Activated T-helper 1 cell treated with Interleukin-2 at 50 U/mL for 16 hours (primary cell): ENCODE measurements at places on chromosomes 4 and X.

- no peak for DNase-seq
These were observed 561.3 kb upstream of the GRIA3 start for GRCh38 chrX:122622795-122623194.

DNA sequence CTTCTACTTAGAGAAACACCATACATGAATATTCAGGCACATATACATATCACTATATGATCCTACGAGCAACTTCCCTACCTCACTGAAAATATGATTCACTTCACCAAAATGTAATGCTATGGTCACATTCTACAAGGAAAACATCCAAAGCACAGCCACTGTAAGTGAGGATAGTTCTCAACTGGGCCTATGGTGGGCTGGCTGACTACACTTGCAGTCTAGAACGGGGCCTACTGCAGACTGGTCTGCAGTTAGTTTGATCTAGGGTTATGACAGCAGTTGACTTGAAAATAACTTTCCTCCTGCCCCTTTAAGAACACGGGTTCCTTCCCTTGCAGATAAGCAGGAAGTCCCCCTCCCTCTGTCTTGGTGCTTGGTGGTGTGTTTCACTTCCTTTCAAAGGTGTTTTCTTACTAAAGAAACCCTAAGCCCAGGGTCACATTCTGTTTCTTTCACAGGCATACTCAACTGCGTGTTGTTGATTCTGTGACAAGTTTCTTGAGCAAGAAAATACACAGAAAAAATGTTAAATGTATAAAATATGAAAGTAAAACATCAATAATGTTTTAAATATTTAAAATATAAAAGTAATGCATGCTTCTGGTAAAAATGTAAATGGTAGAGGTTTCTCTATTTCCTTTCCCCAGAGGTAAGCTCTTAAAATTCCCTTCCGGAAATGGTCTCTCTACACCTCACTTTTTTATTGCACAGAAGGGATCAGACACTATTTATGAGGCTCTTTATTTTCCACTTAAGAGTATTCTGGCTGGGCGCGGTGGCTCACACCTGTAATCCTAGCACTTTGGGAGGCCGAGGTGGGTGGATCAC, 18.0 kb upstream of the TMSB4X start:
- no peak for DNase-seq

DNA sequence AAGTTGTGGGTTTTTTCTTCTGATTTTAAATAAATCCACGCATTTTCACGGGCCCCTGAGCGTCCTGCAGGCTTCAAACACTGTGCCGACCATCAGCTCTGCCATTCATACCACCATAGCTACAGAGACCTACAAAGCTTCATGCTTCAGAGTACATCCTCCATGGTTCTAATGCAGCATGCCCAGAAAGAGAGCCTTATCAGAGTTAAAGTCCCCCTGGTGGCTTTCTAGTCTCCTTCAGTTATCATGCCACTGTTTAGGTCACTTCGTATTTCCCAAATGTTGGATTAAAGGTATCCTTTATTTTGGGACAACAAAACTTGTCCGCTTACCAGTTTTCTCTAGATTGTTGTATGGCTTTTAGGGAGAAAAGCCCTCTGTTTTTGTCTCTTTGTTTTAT, 66.7 kb upstream of the VCX2 start:
- no peak for DNase-seq

DNA sequence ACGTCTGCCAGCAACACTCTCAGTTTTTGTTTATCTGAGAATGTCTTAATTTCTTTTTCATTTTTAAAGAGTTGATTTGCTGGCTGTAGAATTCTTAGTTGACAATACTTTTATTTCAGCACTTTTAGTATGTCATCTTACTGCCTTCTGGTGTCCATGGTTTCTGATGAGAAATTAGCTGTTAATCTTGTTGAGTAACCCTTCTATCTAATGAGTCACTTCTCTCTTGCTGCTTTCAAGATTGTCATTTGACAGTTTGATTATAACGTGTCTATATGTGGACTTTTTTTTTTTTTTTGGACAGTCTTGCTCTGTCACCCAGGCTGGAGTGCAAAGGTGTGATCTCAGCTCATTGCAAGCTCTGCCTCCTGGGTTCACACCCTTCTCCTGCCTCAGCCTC, 24.0 kb upstream of the TMEM255A start:
- DNase-seq: no peak

DNA sequence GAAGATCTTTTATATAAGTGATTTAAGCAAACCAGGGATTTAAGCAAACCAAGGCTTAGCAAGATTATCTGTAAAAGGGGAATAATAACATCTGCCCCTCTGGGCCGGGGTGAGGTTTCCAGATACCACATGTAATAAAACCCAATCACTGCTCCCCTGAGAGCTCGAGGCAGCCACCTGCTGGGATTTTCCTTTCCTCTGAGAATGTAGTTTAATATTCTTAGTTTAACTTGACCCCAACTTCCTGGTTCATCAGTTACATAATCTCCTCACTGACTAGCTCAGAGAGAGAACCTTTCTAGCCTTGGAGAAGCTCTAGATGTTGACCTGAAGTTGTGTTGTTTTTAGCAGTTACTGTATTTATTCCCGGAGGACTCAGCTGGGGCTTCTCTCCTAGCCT, 322.4 kb downstream of the ARHGAP10 start:
- DNase-seq: no peak

DNA sequence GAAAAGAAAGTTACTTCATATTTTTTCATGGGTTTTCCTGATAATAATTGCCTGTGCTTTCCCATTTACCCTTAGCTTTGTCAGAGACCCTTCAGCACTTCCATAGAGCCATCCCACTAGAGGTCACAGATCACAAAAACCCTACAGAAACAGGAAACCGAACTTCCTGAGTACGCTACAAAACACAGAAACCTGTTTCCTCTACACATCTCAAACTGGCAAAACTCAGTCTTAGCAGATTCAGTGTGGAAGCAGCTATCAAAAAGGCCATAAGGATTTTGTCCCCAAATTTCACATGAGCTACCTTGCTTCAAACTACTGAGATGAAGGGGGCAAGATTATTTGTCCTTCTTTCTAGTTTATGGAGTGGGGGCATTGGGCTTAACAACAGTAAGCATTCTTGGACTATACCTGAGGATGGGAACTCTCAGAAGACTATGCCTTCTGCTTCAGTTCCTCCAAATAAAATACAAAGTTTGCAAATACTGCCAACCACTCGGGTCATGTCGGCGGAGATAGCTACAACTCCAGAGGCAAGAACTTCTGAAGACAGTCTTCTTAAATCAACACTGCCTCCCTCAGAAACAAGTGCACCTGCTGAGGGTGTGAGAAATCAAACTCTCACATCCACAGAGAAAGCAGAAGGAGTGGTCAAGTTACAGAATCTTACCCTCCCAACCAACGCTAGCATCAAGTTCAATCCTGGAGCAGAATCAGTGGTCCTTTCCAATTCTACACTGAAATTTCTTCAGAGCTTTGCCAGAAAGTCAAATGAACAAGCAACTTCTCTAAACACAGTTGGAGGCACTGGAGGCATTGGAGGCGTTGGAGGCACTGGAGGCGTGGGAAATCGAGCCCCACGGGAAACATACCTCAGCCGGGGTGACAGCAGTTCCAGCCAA, at the start of gene MMRN1:
Gene MMRN1, plus strand, starts transcription at position 206 of the 902 bp plus-strand sequence. Its CDS starts 118 bp downstream, at position 324.
- no peak for DNase-seq

DNA sequence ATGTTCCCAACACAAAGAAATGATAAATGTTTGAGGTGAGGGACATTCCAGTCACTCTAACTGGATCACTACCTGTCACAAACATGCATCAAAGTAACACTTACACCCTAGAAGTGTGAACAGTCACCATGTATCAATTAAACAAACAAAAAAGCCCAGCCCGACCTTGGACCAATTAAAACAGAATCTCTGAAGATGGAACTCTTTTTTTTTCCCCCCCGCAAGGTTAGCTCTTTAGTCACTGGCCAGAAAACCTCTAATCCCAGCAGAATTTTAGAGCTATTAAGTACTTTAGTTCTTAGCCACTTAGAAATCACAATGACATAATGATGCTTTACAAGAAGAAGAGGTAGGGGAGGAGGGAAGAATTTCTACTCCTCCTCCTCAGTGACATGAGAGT, 154.5 kb downstream of the PALLD start:
- DNase-seq: no peak

DNA sequence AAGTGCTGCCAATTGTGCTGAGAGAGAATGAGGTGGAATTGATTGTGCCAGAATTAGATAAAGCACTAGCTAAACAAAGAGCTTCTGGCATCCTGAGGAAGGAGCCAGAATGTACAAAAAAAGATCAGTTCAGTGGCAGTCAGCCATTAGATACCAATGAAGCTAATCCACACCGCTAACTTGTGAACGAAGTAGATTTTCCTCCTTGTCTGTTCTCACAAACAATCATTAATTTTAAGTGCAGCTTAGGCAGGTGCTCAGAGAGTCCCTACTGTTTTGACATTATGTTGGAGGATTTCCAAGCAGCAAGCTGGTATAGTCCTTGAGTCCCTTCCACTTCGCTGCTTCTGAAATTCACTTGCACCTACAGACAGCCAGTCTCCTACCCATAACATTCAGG, 617.4 kb downstream of the CENPC start:
- no peak for DNase-seq

DNA sequence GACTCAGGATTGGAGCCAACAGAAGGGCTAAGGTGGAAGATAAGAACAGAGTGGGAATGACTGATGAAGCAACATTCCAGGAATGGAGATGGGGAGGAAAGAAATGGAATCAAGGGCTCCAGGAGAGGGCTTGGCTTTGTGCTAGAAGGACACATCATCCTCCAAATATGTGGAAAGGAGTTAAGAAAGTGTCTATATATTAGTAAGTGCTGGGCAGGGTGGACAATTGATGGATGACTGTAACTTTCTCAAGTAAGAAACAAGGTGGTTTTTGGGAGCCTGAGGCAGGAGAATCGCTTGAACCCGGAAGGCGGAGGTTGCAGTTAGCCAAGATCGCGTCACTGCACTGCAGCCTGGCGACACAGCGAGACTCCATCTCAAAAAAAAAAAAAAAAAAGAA, 71.6 kb upstream of the NFKB1 start:
- DNase-seq: no peak

DNA sequence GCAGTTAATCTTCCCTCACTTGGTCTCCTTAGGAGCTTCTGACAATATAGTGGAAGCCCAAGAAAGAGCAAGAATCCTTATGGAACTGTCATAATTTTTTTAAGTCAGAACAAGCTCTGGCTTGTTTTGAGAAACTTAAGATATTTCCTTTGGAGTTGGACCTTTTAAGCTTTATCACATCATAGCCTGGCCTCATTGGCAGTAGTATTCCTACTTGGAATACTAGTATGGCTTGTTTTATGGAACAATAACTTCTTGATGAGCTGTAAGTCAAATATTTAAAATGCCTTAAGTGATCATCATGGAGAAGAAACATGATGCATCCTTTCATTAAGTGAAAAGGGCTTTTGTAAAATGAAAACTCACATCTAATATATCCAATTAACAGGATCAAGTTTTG, 78.0 kb upstream of the NRK start:
- no peak for DNase-seq

GRCh38 chrX:18672008-18672407, at the start of gene RS1:
Gene RS1, minus strand, starts transcription at chrX:18672108. Its CDS starts 40 bp downstream, at chrX:18672068.
- no peak for DNase-seq

GRCh38 chr4:56821381-56822243, at the start of gene SPINK2:
Gene SPINK2, minus strand, starts transcription at chr4:56821701. Its CDS starts 39 bp downstream, at chr4:56821662.
- peak; percentile 62 for DNase-seq

DNA sequence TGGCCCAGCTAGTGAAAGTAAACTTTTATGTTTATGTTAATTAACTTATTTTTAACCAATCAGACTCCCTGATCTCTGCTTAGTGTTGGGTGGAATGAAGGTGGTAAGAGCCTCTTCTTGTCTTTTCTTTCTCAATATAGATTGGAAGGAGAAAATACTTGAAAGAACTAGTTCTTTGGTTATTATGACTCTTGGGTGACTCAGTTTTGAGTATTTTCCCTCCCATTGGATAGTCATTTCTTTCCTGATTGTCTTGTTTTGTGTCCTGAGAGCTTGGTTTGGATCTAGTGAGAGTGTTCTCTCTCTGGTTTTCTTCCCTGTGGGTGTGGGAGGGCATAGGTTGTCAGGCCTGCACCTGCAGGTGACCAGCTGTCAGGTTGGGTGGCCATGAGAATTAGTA, 172.0 kb upstream of the GLRA2 start:
- no peak for DNase-seq

DNA sequence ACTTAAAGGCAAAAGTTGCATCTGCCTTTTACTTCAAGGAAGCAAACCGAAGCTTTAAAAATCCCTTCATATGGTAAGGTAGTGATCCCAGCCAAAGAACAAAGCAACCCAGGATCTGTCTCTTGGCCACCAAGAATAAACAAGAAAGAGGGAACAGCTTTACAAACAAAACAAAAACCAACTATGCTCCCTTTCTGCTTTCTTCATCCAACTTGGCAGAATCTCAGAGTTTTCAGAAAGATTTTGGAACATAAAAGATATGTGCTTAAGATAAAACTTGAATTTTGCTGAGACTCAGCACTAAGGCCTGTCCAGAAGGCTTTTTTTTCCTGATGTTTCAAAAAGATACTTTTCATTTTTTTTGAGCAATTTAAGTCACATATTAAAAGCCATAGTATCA, 94.0 kb downstream of the COL4A6 start:
- no peak for DNase-seq

- DNase-seq: no peak
These were observed 347.2 kb upstream of the DDX53 start for GRCh38 chrX:22652596-22652995.
